ENCODE measurements at places on chromosomes 12 and 14. TPM values are rescaled to one million over a fixed set of nuclear protein-coding genes. Genes with fewer than 3 reads are reported as not detected.

KRT74 gene
- not detected for total RNA-seq

FGF23 gene
- 0.24 TPM for total RNA-seq

BBOF1 gene
- 0.73 TPM for total RNA-seq

PZP gene
- total RNA-seq, result 0.18 TPM

DIO2 gene
- total RNA-seq, result 0.04 TPM

PPP1R3E gene
- total RNA-seq, result 7.4 TPM

CCDC184 gene
- total RNA-seq, result 1.5 TPM

SLC2A14 gene
- total RNA-seq, result 28.8 TPM

BMAL2 gene
- 16.2 TPM for total RNA-seq

PLEK2 gene
- total RNA-seq, result 1.2 TPM

ASB2 gene
- 0.71 TPM for total RNA-seq

TMEM52B gene
- total RNA-seq, result not detected

RAB2B gene
- 33.3 TPM for total RNA-seq

IQSEC3 gene
- 2.2 TPM for total RNA-seq

STAC3 gene
- total RNA-seq, result 3.4 TPM

RPGRIP1 gene
- total RNA-seq, result 0.41 TPM

KLRB1 gene
- total RNA-seq, result not detected

CLEC2B gene
- not detected for total RNA-seq

FLVCR2 gene
- total RNA-seq, result 8.1 TPM

KRT3 gene
- total RNA-seq, result not detected

SCNN1A gene
- total RNA-seq, result 108 TPM

CYP27B1 gene
- 3.2 TPM for total RNA-seq

RNF212B gene
- total RNA-seq, result 0.46 TPM

BCL2L14 gene
- 0.87 TPM for total RNA-seq

ALDH2 gene
- total RNA-seq, result 32.6 TPM

NRL gene
- 1.6 TPM for total RNA-seq

DLK1 gene
- total RNA-seq, result 3.0 TPM

ARHGAP9 gene
- total RNA-seq, result 3.9 TPM

PRIMA1 gene
- 4.9 TPM for total RNA-seq

FSCB gene
- total RNA-seq, result not detected

NYNRIN gene
- 18.3 TPM for total RNA-seq

PTGER2 gene
- 0.92 TPM for total RNA-seq

CD27 gene
- 0.34 TPM for total RNA-seq

LRTM2 gene
- 0.66 TPM for total RNA-seq

ACOT4 gene
- total RNA-seq, result 1.6 TPM

SLC25A47 gene
- not detected for total RNA-seq

SRGAP1 gene
- total RNA-seq, result 8.1 TPM

AKT1 gene
- 121 TPM for total RNA-seq

LBHD2 gene
- not detected for total RNA-seq

CLEC2D gene
- 7.1 TPM for total RNA-seq

GUCY2C gene
- 3.4 TPM for total RNA-seq

CD163L1 gene
- 0.32 TPM for total RNA-seq

ACOT6 gene
- total RNA-seq, result 0.13 TPM

FIGNL2 gene
- total RNA-seq, result 9.9 TPM

CEBPE gene
- total RNA-seq, result not detected

PGF gene
- total RNA-seq, result 5.0 TPM

FOXM1 gene
- total RNA-seq, result 100 TPM

RTL1 gene
- 0.07 TPM for total RNA-seq

SERPINA9 gene
- total RNA-seq, result not detected

BATF gene
- not detected for total RNA-seq

ATG101 gene
- total RNA-seq, result 52.1 TPM

ANKRD33 gene
- total RNA-seq, result 1.7 TPM
